ENCODE measurements at places on chromosomes 3 and 15.
A peak's percentile ranks its signal among the peaks of the same experiment; 100 is the strongest.

- DNase-seq, result no peak
These were observed 129.3 kb downstream of the RBMS3 start for GRCh38 chr3:29410220-29410619.

DNA sequence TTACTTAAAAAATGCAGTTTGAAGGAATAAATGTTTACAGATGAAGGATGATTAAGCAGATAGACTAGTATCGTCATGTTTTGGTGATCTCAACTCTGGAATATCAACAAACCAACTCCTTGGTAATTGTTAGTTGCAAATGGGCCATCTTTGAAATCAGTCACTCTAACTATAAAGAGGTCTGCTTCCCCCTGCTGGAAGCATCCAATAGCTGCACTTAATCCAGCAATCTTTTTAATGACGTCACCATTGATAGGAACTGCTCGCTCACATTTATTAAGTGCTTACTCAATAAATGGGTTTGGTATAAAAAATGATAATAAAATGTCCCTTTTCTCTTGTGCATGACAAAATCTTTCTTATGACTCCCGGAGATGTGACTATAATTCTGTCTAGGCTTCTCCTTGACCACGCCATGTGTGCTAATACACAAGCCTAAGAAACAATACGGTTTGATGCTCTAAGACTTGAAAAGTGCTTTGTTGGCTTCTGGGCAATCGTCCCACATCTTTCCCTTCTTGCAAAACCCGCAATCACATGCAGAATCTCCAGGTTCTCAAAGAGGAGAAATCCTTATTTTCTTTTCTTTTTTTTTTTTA is 227.6 kb upstream of the POU1F1 start:
- DNase-seq, result peak; percentile 49

- no peak for DNase-seq
These were observed 15.3 kb downstream of the NPTN start for GRCh38 chr15:73617913-73618312.

GRCh38 chr3:96071097-96071496 is 743.3 kb upstream of the EPHA6 start:
- DNase-seq, result no peak
